Hematopoietic multipotent progenitor cell (in vitro differentiated cells): ENCODE measurements at places on chromosomes 2 and 18. TPM values are rescaled to one million over a fixed set of nuclear protein-coding genes. Genes with fewer than 3 reads are reported as not detected.
A peak's percentile ranks its signal among the peaks of the same experiment; 100 is the strongest.

GRCh38 chr2:8312861-8313830 lies 368.7 kb upstream of the ID2 start:
- DNase-seq = peak; percentile 59

DNA sequence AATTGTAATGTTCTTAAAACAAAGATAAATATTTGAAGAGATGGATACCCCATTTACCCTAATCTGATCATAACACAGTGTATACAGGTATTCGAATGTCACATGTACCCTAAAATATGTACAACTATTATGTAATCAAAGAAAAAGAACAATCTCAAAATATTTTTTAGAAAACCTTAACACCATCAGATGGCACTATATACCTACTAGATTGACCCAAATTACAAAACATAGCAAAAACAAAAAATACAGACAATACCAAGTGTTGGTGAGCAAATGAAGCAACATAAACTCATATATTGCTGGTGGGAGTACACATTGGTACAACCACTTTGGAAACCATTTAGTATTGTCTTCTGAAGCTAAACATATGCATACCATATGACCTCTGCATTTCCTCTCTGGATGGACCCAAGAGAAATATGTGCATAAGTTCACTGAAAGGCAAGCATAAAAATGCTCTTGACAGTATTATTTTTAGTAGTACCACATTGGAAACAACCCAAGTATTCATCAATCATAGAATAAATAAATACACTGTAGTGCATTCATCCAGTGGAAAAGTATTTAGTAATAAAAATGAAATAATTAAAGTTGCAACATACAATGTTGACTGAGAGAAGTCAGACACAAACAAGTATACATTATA lies 55.8 kb downstream of the GDF7 start:
- DNase-seq = no peak

DNA sequence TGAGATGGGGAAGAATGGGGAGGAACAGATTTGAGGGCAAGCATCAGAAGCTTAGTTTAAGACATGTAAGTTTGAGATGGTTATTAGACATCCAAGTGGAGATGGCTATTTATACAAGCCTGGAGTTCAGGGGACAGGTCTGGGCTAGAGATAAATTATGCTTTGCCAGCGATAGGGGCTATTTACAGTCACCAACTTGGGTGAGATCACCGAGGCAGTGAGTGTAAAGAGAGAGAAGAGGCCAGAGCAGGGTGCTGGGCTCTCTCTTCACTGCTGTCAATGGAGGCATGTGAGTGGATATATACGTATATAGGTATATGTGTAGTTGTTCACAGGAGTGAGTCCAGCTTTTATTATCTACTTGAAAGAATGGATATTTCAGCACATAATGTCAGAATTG lies 81.0 kb downstream of the QPCT start:
- no peak for DNase-seq

GRCh38 chr18:59923539-59924196 lies 23.9 kb downstream of the PMAIP1 start:
- no peak for DNase-seq

- DNase-seq = peak; percentile 3
These were observed 25.7 kb downstream of the PSMA8 start for GRCh38 chr18:26159353-26159752.

DNA sequence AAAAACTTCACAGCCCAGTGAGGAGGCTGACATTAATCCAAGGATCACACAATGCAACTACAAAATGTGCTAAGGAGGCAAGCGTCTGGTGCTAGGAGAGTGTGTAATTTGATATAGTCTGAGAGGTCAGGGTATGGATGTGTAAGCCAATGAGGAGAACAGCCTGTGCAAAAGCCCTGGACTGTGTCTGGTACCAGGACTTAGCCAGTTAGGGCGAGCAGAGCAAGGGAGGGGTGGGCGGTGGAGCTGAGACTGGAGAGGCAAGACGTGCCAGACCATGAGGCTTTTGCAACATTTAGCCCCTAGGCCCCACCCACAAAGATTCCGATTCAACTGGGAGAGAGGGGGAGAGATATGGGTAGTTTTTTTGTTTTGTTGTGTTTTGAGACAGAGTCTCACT lies 33.5 kb upstream of the SPRED2 start:
- no peak for DNase-seq

- no peak for DNase-seq
These were observed 128.7 kb downstream of the MAP3K20 start for GRCh38 chr2:173204316-173204715.

- no peak for DNase-seq
These were observed 45.8 kb downstream of the DHX57 start for GRCh38 chr2:38829971-38830370.

- no peak for DNase-seq
These were observed 211.3 kb upstream of the APCDD1 start for GRCh38 chr18:10242936-10243680.

DNA sequence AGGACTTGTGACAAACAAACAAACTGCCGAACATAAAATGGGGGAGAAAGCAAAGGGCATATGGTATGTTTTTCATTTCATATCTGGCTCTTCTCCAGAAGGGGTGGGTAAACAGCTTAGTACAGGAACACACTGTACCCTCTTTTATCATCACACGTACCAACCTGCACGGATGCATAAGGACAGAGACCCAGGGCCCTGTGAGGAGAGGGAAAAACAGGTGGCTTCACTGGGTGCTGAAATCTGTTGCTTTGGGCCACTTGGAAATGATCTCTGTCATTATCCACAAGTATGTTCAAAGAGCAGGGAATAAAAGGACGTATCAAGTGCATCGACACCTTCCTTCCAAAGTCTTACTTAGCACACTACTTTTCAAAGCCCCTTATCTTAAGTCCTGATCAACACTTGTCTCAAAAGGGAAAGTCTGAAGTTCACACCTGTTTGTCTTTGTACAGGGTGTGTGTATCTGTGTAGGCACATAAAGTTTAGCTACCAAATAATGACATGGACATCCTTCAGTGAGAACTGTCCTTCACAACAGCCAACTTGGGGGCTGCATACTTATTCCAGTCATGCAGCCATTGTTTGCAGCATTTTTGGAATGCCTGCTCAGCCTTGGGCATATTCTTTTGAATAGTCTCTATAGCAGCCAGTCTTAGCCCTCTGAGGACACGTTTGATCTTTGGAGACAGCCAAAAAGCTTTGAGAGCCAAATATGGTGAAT lies 60.6 kb downstream of the IRS1 start:
- no peak for DNase-seq

The GKN1 gene
- total RNA-seq = not detected

The KRTCAP3 gene
- total RNA-seq = 2.2 TPM

The TLK1 gene
- 8.6 TPM for total RNA-seq

The SP5 gene
- not detected for total RNA-seq

The RBM44 gene
- 0.27 TPM for total RNA-seq
